Cardiac fibroblast (primary cell): ENCODE measurements at places on chromosomes 12 and 14.

DNA sequence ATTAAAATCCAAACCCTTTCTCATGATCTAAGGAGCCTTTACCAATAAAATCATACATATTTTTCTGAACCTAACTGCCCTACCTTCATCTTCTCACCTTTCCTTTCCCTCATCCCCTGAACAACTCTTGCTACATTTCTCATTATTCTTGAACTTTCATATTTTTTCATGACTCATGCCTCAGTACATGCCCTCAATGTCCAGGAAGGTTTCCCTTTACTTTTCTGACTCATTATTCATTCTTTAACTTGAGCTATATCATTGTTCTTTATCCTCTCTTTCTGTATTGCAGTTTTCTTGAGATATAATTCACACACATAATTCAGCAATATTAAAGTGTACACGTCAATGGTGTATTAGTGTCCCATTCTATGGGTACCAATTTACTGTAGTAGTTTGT, 231.0 kb downstream of the ALG10B start:
- DNase-seq = peak; percentile 2

DNA sequence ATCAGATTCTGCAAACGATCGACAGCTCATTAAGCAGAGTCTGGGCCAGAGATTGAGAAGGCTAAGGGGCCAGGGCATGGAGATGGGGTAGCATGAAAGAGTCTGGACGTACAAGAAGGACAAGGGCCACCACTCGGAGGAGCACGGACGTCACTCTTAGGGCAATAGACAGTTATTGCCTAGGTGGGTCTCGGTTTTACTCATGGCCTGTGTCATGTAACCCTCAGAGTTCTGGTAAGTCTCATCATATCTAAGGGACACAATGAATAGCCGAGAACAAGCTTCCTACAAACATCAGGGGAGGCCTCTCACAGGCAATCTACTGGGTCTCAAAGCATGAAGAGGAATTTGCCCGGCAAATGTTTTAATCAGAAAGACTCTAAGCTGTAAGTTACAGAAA, 30.4 kb upstream of the ITPK1 start:
- no peak for DNase-seq

DNA sequence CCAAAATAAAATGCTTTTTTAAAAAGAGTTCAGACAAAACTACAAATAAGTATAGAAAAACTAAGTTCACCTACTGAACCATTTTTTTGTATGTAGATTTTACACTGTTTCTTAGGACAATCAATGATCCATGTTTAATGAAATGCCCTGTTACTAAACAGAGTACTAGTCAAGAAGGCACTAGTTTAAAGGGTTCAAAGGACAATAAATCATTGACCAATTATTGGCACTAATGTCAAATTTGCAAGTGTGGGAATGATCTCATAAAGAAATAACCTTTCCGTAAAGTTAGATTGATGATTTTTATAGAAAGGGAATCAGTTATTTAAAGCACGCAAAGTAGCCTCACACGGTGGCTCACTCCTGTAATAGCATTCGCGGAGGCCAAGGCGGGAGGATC, 4.2 kb downstream of the DNAI7 start:
- DNase-seq = no peak

DNA sequence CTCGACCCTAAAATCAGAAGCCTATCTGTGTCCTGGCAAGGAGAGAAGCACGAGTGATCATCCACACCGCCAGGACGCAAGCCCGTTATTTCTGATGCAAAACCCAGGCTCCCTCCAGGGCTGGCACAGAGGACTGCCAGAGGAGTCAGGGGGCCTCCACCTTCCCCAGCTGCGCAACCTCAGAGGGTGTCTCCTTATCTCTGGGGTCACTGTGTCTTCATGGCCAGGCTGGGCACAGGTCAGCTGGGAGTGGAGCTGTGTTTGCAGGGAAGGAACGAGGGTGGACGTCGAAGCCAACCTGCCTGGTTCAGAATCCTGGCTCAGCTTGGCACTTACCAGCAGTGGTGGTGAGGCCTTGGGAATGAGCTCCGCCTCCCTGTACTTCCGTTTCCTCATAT, 12.0 kb upstream of the SERPINA3 start:
- no peak for DNase-seq

GRCh38 chr12:79115743-79116142, 251.2 kb downstream of the SYT1 start:
- DNase-seq = no peak

DNA sequence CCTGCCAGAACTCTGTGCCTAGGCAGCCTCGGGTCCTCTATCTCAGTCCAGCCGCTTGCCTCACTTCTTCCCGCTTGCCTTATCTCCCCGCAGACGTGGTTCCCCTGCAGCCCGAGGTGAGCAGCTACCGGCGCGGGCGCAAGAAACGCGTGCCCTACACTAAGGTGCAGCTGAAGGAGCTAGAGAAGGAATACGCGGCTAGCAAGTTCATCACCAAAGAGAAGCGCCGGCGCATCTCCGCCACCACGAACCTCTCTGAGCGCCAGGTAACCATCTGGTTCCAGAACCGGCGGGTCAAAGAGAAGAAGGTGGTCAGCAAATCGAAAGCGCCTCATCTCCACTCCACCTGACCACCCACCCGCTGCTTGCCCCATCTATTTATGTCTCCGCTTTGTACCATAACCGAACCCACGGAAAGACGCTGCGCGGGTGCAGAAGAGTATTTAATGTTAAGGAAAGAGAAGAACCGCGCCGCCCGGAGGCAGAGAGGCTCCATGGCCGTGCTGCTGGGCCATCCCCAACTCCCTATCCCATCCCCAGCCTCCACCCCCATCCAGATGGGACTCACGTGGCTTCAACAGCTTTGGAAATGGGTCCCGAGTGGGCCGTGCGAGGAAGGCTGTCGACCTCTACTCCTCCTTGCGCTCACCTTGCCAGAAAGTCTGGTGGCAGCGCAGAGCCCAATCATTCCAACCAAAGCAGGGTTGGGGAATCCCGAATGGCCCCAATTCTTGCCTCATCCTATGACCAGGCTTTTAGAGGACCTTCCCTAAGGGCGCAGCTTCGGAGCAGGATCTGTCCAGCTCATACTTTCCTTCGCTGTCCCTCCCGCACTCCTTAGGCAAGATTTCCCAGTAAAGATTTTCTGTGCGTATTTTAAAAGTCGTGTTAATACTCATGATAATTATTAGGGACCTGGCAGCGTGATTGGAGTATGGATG, 6.5 kb downstream of the HOXC13 start:
- no peak for DNase-seq

DNA sequence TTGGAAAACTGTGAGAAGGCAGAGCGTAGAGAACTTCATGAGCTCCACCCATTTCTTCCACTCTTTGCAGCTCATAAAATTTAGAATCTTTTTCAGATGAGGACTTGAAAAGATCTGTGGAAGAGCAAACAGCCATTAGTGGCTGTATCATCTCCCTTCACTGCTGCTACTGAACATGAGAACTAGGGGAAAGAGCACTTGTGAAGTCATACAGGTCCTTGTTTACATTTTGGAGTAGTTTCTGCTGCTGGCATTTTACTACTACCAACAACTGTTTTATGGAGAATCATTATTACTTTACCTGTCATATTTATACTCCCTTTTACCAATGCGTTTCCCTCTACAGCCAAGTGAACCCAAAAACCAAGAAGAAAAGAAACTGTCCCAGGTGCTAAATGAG, 41.0 kb downstream of the RPGRIP1 start:
- no peak for DNase-seq

GRCh38 chr12:101891462-101891971, 14.1 kb downstream of the DRAM1 start:
- peak; percentile 69 for DNase-seq

DNA sequence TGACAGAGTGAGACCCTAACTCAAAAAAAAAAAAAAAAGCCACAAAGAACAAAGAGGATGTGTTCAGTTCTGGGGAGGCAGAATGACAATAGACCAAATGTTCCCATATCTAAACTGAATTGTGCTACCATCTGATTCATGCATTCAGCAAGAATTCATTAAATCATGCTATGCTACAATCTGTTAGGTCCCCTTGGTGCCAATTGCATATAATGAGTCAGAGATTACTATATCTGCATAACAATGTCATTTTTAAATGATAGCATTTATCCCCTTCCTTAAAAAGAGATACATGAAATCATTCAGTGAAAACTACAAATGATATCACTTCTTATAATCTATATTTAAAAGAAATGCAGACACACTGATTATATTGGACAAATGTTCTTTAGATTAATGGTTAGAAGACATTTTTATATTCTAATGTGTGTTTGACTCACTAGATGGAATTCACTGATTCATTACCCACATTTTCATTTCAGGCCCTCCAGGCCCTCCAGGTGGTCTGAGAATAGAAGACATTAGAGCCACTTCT, 207.6 kb upstream of the PDZRN4 start:
- DNase-seq = no peak

DNA sequence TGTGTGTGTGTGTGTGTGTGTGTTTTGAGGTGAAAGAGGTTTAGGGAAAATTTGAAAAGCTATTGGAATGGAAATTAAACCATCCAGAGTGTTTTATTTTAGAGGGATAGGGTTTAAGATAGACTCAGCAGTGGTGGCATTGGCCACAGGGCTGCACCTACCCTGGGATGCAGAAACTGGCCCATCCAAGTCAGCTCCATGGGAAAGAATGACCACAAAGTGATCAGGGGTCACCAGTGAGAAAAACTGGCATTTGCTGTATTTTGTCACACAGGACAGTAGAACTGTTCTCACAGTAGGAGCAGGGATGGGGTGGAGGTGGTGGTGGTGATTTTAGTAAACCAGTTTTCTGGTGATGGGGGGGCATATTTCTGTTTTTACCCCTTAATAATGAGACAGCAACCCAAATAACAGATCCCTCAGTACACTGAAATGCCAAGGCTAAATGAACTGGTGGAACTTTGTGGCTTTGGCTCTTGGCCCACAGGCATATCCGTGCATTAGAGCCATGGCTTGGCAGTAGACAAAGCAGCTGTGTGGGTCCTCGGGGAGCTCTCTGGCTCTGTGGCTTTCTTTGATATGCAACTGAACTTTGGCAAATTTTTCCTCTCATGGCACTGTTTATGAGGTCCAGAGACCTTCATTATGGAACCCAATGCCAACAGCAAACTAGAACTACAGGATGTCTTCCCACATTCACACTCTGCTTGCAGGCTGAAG, 348.3 kb downstream of the ZFP36L1 start:
- peak; percentile 77 for DNase-seq

DNA sequence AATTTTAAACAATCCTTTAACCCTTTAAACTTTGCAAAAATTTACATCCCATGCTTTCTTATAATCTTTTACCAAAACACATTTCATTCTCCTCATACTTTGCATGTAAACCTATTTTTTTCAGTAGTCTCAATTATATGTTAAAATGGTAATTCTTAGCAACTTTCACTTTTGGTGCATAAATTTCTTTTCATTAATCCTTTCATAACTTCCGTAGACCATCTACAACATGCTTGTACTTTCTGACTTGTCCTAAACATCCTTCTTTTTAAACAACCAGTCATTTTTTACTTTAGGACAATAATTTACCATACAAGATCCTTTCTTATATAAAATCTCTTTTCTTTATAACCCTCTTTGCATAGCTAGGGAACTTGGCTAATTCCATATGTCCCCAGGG, 19.5 kb downstream of the CCDC91 start:
- DNase-seq = no peak

DNA sequence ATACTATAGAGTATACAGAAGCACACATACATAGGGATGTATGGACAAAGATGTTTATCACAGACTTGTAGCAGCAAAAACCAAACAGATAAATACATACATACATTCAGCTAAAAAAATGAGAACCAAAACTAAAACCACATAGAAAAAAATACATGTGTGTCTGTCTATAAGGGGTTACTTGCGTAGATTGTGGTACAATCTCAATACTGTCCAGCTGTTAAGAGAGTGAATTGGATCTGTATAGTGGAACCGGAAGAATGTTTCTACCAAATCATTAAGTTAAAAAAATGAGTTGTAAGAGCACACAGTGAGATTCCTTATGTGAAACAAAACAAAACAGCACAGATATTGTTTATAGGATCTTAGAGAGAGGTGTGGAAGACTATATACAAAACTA, 44.2 kb upstream of the DCD start:
- DNase-seq = no peak

DNA sequence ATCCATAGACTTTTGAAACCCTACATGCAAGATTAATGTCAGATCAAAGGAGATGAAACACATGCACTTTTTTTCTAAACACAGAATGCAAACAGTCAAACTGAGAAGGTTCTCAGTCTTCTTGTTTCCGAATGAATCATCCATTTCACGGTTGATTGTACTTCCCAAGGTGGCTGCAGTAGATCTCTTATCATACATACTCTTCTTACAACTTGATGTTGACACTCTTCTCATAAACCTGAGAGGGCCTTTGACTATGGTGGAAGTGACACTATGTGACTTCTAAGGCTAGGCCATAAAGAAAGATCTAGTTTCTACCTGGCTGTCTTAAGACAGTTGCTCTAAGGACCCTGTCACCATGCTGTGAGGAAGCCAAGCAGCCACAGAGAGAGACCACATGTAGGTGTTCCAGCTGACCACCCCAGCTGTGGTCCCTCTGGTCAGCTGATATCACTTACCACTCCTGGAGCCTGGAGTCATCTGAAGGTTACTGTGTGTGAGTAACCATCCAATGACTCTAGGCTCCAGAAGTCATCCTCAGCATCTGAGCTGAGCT, 67.2 kb upstream of the HMGA2 start:
- no peak for DNase-seq

- DNase-seq = no peak
Measured at GRCh38 chr12:5178571-5178970, 134.9 kb downstream of the KCNA5 start.

- peak; percentile 92 for DNase-seq
Measured at GRCh38 chr12:28051516-28052354, 79.2 kb upstream of the PTHLH start.

DNA sequence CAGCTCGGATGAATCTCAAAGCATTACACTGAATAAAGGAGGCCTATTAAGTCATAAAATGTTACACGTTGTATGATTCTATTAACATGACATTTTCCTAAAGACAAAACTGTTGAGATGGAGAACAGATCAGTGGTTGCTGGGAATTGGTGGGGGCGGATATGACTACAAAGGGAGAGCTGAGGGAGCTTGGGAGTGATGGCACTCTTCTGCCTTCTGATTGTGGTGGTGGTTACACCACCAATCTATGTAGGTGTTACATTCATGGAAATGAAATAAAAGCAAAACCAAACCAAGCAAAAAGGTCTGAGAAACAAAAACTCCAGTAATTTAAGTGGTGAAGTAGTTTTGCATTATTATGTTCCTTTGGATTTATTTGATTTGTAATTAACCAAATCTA, 16.4 kb upstream of the EVL start:
- DNase-seq = no peak

DNA sequence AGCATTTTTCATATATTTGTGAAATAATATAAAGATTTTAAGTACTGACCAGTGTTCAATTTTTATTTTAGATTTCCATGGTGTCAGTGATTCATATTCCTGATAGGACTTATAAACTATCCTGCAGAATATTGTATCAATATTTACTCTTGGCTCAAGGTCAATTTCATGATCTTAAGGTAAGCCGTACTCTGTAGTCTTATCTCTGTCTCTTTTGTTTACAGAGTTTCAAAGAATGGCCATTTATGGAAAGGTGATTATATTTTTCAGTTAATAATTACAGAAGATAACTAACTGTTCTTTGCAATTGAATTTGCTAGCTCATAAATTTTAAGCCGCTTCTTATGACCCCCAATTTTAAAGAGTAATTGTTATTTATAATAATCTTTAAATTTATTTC, 27.9 kb downstream of the CGRRF1 start:
- DNase-seq = no peak
